Karpas-422 (cell line): ENCODE measurements at places on chromosomes 1 and 21.

DNA sequence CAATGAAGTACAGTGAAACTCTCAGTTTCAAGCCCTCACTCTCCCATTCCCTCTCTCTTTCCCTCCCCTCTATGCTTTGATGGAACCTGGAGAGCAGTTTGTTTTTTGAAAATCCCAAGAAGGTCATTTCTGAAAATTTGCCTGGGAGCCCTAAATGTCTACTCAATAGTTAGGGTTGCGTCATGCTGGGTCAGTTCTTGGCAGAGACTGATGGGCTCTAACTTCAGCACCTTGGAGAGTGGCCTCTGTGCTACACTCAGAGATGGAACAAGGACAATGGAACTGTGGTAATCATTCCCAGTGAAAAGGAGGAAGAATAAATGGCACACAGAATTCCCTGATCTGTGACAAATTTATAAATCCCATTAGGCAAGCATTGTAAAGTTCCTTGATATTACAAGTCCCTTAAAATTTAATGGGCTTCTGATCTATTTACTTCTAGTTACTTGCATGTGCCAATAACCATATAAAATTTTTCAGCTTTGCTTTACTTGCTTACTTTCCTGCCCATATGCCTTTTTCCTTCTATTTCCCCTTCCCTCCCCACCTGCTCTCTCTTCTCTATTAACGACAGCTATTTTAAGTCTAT, 182.9 kb upstream of the KCND3 start:
- peak; percentile 64 for DNase-seq

GRCh38 chr1:42936309-42937078, 22.2 kb downstream of the SLC2A1 start:
- no peak for DNase-seq

DNA sequence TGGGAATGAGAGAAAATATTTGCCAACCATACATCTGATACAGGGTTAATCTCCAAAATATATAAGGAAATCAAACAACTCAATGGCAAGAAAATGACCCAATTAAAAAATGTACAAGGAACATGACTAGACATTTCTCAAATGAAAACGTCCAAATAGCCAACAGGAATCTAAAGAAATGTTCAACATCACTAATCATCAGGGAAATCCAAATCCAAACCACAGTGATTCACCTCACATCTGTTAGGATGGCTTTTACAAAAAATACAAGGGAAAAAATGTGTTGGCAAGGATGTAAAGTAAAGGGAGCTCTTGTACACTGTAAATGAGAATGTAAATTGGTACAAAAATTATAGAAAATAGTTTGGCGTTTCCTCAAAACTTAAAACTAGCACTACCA, 54.7 kb upstream of the ZRANB2 start:
- no peak for DNase-seq

- DNase-seq = no peak
Observed at GRCh38 chr21:37845535-37845934, 70.7 kb downstream of the KCNJ6 start.

DNA sequence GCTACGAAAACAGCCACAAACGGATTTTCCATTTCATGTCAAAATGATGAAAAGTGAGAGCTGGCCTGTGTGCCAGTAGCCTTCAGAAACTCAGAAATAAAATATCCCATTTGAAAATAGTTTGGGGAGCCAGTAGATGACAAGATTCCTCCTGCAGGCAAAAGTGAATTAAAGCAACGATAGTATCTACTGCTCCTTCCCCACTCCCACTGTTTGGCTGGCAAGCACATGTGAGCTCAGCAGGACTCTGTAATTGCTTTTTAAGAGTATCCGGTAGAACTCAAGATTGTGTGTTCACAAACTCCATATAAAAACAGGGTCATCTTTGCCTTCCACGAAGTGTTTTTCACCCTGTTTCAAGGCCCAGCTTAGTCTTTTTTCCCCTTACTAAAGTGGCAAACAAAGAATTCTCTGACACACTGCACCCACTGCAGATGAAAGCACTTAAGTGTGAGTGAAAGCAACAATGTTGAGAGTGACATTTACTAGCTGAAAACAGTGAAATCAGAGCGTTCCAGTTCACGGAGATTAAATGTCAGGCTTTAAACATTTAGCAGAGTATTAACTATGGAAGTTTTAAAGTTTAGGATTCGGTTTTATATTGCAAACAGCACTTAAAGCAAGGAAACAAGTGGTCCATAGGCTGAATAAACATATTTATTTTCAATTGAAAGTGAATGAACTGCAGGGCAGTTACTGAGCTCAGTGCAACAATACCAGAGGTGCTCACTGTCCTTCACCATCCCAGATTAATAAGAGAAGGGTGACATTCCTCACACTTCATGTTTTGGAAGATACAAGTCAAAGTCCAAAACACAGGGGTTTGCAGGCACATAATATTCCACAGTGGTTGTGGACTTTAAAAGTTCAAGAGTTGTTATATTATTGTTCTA, 70.0 kb downstream of the ALG14 start:
- no peak for DNase-seq

- peak; percentile 42 for DNase-seq
Observed at GRCh38 chr1:164518692-164519332, 40.2 kb upstream of the PBX1 start.

DNA sequence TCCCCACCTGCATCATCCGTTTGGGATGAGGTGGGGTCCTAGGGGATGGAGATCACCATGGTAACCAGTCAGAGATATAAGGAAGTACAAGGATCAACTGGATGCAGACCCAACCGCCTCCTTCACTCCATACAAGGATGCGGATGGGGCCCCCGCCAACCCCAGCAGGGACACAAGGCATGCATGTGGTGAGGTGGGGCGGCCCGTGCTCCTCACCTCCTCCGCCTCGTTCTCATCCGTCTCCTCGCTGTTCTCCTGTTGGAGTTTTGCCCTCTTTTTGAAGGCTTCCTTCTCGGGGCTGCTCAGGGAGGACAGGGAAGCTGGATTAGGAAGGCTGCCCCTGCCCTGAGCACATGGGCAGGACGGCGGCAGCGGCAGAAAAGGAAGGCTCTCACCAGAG, 23.8 kb downstream of the KIF21B start:
- no peak for DNase-seq

DNA sequence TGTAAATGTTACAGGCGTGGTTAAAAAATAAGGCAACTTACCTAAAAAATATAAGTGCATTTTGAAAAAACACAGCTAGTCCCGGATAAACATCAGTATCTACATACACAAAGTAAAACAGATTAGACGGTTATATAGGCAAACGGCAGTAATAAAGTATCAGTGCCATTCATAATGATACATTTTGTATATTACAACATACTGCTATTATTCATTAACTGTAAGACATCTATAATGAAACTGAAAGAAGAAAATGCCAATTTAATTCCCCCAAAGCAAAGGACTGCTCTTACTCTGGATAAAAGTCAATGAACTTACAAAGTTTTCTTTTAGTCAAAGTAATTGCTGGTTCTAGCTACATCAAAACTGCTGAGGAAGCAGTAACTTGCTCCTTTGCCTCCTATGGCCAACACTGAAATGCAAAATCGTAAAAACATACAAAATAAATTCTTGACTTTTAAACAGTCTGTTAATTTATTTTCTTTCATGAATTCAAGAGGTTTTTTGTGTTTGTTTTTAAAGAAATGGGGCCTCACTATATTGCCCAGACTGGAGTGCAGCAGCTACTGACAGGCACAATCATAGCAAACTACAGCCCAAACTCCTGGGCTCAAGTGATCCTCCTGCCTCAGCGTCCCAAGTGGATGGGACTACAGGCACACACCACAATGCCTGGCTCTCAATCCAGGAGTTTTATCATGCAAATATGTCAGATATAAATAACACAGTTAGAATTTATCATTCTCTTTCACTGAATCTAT, 23.9 kb downstream of the TMEM50B start:
- DNase-seq = no peak

- DNase-seq = no peak
Observed at GRCh38 chr1:244945109-244945671, 80.8 kb upstream of the HNRNPU start.

GRCh38 chr1:37055631-37056030, 21.3 kb upstream of the GRIK3 start:
- no peak for DNase-seq

DNA sequence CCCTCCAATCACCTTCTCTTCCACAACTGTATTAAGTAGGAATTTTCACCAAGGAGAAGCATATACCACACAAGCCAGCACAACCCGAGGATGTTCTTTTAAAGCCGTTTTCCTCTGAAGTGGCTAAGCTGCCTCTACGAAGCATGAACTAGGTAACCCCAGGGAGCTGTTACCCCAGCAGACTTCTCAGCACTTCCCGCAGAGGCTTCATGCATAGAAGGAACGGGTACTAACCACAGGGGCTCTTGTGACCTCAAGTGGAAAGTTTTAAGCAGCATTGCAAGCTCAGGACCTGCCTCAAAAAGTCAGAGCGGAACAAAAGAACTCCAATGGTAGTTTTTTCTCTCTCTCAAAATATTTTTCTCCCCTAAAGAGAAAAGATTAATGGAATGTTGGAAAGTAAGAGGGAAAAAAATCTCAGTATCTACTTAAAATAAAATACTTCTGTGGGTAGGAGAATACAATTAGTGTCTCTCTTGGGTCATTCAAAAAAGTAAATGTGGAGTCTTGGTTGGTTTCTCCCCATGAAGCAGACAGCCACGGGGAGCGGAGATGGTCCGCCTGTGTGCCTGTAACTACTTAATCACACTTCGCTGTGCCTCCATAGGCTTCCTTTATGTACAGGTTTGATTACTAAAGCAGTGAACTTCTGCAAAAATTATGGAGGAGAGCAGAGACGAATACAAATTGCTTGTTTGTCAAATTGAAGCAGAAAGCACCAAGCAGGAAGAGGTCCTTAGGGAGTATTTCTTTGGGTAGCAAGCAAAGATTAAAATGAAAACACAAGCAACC, 40.9 kb downstream of the STX6 start:
- peak; percentile 45 for DNase-seq

GRCh38 chr1:39539252-39539790, 37.3 kb downstream of the PABPC4 start:
- peak; percentile 82 for DNase-seq

- no peak for DNase-seq
Observed at GRCh38 chr1:218312509-218312908, 27.4 kb downstream of the RRP15 start.

DNA sequence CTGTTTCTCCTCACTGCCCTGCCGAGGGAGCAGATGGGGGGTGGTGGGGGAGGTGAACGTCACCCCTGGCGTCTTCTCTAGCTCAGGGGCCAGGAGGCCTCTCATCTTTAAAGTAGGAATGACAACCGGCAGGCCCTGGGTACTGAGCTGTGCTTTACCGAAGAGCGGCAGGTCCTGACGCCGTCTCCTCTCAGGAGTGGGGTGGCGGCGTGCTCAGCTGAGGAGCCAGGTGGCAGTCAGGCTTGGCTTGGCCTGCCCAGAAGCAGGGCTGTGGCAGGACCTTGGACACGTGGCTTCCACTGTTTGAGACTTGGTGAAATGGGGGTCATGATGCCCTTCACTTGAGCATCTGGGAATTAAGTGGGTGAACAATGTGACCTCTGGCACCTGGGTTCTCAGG, 3.1 kb downstream of the RER1 start:
- no peak for DNase-seq

- no peak for DNase-seq
Observed at GRCh38 chr21:15430577-15430976, 299.2 kb upstream of the USP25 start.

- no peak for DNase-seq
Observed at GRCh38 chr1:16162163-16162822, 6.4 kb upstream of the EPHA2 start.

GRCh38 chr21:15005391-15005790, 59.4 kb downstream of the NRIP1 start:
- no peak for DNase-seq

GRCh38 chr1:24465099-24465498, 37.5 kb upstream of the RCAN3 start:
- no peak for DNase-seq

DNA sequence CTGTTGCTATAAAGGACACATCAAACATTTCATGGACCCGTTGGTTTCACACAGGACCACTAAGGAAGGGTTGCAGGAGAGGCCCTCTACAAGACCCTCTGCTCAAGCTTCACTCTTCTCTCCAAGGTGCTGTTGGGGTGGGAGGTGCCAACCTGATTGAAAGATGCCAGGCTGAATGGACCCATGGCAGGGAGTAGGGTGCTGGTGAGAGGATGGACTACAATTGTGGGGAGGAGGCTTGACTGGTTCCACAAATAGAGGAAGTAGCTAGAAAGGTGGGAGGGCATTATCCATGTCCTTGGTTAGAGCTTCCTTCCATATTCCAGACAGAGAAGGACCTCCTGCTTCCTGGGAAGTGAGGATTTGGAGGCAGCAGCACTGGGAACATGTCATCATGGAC, 167.6 kb upstream of the HMGB4 start:
- DNase-seq = peak; percentile 50

DNA sequence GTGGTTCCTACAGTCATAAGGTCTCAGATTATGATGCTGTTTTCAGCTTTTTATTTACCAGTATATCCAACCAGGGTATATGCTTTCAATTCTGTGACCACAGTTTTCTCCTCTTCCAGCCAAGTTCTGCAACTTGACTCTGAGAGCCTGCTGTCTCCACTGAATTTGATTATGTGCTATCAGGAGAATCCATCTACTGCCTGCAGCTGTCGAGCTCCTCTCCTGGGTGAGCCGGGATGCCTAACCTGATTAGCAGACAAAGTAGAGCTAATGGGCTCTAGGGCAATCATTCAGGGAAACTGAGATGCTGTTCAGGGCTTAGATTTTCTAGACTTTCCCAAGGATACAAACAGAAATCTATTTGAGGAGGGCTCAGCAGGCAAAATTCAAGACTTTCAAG, 271.5 kb upstream of the BEND5 start:
- DNase-seq = no peak

DNA sequence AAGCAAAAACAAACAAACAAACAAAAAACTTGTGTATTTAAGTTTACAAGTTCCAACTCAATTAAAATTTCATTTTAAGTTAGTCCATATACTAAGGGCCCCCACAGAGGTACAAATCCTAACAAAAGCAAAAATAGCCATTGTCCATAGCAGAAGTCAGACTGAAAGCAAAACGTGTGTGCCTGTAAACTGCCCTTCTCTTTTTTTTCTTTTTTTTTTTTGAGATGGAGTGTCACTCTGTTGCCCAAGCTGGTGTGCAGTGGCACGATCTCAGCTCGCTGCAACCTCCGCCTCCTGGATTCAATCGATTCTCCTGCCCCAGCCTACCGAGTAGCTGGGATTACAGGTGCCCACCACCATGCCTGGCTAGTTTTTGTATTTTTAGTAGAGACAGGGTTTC, 11.6 kb upstream of the IFNGR2 start:
- DNase-seq = no peak

- DNase-seq = no peak
Observed at GRCh38 chr1:245091171-245091621, 63.6 kb upstream of the KIF26B start.
